Fibroblast of skin of left quadriceps (primary cell): ENCODE measurements at places on chromosomes 16 and 17.
A peak's percentile ranks its signal among the peaks of the same experiment; 100 is the strongest.

- DNase-seq = peak; percentile 49
Observed at GRCh38 chr17:62565817-62566216, 61.7 kb upstream of the MRC2 start.

- no peak for DNase-seq
Observed at GRCh38 chr17:55587608-55588139, 76.4 kb upstream of the SMIM36 start.

GRCh38 chr16:83603723-83604570, 203.8 kb upstream of the HSBP1 start:
- no peak for DNase-seq

GRCh38 chr16:26005336-26005735, 313.6 kb downstream of the HS3ST4 start:
- DNase-seq = no peak

- no peak for DNase-seq
Observed at GRCh38 chr17:27326585-27326984, 32.7 kb downstream of the WSB1 start.

GRCh38 chr16:2603165-2604015, 65.6 kb downstream of the PDPK1 start:
- DNase-seq = peak; percentile 93

DNA sequence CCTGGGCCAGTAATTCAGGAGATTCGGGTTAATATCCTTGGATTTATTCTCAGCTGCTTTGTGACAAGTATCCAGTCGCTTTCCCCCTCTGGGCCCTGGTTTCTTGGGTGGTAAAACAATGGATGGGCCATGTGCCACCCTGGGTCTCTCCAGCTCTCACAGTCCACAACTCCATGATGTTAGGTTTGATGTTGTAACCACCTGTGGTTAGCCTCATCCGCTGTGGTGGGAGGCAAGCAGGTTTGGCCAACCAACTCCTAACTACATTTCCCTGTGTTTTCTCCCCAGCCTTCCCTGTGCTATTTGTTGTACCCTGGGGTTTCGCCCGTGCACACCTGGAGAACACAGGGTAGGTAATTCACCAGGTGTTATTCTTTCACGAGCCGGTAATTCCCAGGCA, 35.1 kb downstream of the GLP2R start:
- DNase-seq = no peak

GRCh38 chr16:86951831-86952598, 365.2 kb downstream of the C16orf95 start:
- DNase-seq = peak; percentile 95
